Spleen (tissue), 13 donors: ENCODE measurements at places on chromosomes 3 and 15. TPM values are rescaled to one million over a fixed set of nuclear protein-coding genes. Genes with fewer than 3 reads are reported as not detected.

GRCh38 chr3:187208159-187208558 lies 10.9 kb downstream of the RTP1 start:
- no peak for DNase-seq

- no peak for DNase-seq
These were observed 19.9 kb downstream of the GOLM2 start for GRCh38 chr15:44308415-44308814.

GRCh38 chr3:127815001-127815400 lies 7.3 kb downstream of the MGLL start:
- DNase-seq = no peak

GRCh38 chr3:187011915-187012314 lies 81.6 kb downstream of the ST6GAL1 start:
- DNase-seq = no peak

DNA sequence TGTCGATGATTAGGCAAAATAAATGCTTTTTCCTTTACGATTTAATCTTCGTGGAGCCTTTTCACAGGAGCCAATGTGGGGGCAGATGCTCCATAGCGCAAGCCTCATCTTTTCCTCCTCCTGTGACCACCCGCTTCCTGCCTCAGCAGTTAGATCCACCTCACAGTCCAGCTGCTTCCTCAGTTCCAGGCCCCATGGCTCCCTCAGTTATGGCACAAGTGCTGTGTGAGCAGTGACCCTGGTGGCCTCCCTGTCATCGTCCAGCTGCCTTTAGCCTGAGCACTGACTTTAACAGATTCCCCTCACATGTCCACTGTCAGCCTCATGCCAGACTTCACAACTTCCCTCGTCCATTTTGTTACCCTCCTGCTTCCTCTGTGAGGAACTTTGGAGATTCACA lies 424.6 kb upstream of the GBE1 start:
- DNase-seq = no peak

DNA sequence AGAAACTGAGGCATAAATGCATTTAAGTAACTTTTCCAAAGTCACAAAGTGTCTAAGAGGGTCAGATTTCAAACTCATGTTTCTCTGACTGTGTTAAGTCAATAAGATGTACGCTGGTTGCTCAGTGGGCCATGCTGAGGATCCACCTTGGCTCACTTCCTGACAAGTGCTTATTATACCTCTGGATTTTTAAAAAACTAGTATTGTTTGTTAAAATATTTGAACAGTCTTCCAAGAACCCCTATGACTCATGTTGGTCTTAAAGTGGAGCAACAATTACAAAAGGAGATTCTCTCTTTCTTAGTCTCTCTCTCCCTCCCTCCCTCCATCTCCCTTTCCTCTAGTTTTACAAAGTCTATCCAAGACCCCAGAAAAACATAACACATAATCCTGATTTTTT lies 1050.2 kb downstream of the AGBL1 start:
- DNase-seq = no peak

- DNase-seq = no peak
These were observed 81.6 kb upstream of the MDFIC2 start for GRCh38 chr3:70393881-70394612.

DNA sequence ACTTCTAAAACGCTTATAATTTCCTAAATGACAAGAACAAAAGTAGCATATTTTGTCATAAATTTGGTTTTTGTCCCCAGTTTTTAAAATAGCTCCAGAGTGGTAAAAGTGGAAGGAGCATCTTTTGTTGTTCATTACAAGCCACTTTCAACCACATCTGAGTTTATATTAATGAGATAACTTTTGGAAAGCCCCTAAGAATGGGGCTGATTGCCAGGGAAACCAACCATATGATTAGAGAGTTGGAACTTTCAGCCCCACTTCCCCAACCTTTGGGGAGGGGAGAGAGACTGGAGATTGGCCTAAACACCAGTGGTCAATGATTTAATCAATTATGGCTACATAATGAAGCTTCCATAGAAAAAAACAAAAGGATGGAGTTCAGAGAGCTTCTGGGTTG lies 57.4 kb downstream of the CPA3 start:
- no peak for DNase-seq

GRCh38 chr15:64284042-64284441 lies 71.9 kb downstream of the CSNK1G1 start:
- no peak for DNase-seq

The MEX3B gene
- 1.4 TPM for total RNA-seq

The BAHD1 gene
- total RNA-seq = 26.0 TPM

The CYP8B1 gene
- not detected for total RNA-seq

The GADL1 gene
- 0.12 TPM for total RNA-seq

The SCN11A gene
- 1.5 TPM for total RNA-seq

The A4GNT gene
- not detected for total RNA-seq
